ENCODE measurements at places on chromosomes 5 and 9.

GRCh38 chr9:84851935-84852585, 182.5 kb downstream of the NTRK2 start:
- DNase-seq, result peak; percentile 96

- no peak for DNase-seq
These were observed 26.4 kb upstream of the TYRP1 start for GRCh38 chr9:12666813-12667212.

- no peak for DNase-seq
These were observed 1392.9 kb upstream of the NUDT12 start for GRCh38 chr5:104955479-104955878.

- DNase-seq, result peak; percentile 24
These were observed 864 bp downstream of the PAPPA start for GRCh38 chr9:116154334-116154975.

- peak; percentile 55 for DNase-seq
These were observed 442.1 kb downstream of the TLE4 start for GRCh38 chr9:80013891-80014290.

GRCh38 chr9:85030316-85030715, 360.8 kb downstream of the NTRK2 start:
- DNase-seq, result no peak

DNA sequence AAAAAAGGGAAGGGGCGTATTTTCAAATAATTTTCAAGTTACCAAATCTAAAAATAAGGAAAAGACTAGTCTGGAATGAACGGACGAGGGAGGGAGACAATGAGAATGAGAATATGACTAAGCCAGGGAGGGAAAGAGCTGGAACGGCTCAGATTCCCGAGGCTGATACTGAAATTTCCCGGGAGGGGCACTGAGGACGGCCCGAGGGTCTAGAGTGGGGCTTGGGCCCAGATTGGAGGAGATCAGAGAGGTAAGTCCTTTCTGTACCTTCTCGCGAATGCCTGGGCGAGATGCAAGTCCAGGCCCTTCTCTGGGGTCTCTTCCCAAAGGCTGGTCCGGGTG, 3.4 kb upstream of the CCIN start:
- DNase-seq, result peak; percentile 77

Data from fibroblast of skin of back (primary cell).